ENCODE measurements at places on chromosomes 7 and 10.
A peak's percentile ranks its signal among the peaks of the same experiment; 100 is the strongest.

DNA sequence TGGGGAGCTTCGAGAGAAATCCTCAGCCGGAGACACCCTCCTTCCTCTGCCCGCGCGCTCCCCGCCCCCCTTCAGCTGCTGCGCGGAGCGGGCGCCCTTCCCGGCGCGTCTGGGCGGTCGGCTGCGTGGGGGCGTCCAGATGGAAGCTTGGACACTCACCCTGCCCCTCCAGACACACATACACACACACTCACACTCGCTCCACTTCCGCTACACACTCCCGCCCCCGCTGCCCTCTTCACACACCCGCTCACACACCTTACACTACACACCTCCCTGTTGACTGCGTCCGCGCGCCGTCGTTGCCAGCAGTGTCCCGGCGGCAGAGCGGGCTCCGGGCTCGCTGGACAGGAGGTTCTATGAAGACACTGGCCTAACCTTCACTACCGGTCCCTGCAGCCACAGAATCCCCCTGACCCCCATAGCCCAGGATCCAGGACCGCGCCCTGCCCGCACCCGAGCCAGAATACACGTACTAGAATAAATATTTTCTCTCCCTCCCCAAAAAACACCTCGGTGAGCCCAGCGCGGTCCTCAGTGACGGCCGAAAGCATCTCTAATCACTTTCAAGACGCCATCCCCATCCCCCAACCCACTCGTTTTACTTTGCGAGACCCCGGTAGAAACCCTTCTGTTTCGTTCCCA, 1.1 kb upstream of the EGR2 start:
- DNase-seq = no peak

DNA sequence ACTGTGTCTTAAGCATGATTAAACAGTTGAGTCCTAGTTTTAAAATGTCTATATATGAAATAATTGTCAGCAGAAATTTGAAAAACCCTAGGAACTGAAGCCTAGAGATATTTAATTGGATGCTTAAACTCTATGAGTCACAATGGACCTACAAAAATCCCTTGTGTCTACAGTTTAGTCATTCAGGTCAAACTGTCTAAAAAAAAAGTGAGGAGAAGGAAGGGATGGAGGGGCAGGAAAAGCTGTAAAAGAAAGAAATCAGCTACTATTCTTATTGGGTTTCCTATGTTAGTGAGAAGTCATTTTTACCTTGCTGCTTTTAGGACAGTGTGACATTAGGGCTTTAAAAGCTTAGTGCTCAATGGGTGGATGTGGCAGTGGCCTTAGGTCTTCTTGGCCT, 406.1 kb upstream of the FZD8 start:
- no peak for DNase-seq

DNA sequence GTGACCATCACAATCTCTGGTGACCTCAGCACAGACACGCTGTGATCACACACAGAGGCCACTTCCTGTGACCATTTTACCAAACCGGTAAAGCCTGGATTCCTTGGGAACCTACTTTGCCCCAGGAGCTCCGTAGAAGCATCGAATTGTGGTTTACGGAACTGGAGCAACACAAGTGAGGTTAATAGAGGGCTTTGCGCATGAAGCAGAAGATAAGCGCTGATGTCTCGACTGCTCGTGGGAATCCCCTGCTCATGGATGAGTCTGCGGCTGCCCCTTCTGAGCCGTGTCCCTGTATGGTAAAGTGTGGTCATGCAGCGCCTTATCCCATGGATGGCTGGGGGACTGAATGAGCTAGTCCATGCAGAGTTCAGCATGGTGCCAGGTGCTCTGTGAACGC, 53.6 kb downstream of the VIPR2 start:
- no peak for DNase-seq

DNA sequence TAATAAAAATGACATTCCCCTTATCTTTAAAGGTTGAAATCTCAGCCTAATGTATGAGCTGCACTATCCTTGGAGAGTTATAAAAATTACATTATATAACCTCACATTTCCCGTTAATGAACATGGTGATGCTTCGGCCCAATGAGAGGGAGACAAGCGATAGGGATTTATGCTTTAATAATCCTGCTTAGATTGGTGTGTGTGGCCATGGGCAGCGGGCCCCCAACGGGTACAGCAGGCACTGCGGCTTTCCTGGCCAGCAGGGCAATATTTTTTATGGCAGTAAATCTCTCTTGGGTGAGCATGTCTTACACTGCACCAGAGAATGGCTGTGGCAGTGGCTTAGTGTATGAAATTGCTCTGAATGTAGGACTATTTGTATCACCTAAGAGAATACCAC, 246.3 kb downstream of the GFRA1 start:
- DNase-seq = no peak

DNA sequence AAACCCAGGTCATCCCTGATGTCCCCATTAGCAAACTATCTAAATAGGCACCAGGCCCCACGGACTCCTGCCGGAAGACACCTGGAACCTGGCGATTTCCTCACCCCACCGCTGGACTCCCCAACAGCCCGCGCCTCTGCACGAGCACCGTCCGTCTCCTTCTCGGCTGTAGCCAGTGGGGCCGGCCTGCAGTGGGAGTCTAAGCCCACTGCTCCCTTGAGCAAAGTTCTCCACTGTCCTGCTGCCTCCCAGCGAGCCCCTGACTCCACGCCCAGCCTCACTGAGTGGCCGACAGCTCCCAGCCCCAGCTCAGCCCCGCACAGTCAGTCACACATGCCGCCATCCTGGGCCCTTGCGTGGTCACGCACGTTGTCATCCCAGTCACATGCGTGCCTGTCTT, 211.3 kb upstream of the PPP2R2D start:
- DNase-seq = no peak

DNA sequence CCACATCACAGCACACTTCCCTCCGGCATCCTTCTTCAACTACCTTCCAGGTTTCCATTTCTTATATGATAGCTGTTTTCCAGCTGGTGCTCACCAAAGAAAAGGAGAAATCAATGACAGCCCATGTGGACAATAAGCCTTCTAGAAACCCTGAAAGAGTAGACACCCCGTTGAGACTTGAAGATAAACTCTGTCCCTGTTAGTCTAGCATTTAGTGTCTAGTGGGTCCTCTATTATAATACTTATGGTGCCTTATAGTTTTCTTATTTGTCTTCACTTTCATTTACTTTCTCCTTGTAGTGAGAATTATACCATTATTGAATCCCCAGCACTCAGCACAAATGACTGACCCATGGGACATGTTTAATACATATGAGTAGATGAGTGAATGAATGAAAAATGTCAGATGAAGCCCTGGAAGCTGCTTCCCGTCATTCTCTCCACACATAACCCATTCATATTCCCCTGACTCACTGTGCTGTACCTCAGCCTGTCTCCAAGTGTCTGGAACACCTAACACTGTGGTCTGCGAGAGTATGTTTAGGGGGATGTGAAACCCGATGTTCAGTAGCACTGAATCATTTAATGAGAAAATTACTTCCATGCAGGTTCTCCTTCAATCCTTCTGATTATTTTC, 377.6 kb downstream of the GPR158 start:
- DNase-seq = no peak

GRCh38 chr10:64519831-64520230, 998.6 kb downstream of the REEP3 start:
- DNase-seq = no peak

GRCh38 chr7:86955895-86956503, 103.5 kb downstream of the ELAPOR2 start:
- no peak for DNase-seq

DNA sequence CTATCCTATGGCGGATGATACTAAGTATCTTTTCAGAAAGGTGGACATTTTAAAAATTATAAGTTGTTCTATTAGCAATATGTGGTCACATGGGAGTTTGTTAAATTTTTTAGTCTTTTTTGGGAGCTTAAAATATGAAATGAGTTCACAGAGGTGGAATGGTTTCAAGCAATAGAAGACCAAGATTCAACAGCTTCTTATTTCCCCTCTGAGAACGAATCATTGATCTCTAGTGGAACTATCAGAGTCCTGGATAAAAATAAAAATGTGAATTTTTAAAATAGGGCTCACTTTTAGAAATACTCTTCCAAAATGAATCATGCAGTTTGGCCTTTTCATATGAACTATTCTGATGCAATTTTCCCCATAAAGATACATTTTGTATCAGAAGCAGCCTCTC, 467.7 kb upstream of the KLF6 start:
- DNase-seq = no peak

DNA sequence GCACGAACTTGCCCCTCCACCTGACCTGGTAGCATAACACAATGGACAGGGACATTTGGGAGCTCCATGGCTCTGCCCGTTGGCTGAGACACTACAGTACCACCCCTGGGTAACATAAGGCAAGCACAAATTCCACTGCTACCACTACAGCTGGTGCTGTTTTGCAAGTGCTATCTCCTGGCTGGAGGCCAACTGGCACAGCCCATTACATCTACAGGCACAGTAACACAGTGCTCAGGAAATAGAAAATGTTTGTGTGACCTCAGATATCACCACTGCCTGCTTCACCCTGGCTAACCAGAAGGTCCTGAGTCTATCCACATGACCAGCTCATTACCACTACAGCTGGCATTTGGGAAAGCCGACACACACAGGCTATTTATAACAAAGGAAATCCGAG, 631.1 kb upstream of the MBL2 start:
- DNase-seq = no peak

- no peak for DNase-seq
Observed at GRCh38 chr7:2480070-2480408, 3.8 kb upstream of the GRIFIN start.

- DNase-seq = no peak
Observed at GRCh38 chr10:60336901-60337630, 52.6 kb downstream of the ANK3 start.

GRCh38 chr10:76769582-76769981, 868.0 kb downstream of the KCNMA1 start:
- no peak for DNase-seq

DNA sequence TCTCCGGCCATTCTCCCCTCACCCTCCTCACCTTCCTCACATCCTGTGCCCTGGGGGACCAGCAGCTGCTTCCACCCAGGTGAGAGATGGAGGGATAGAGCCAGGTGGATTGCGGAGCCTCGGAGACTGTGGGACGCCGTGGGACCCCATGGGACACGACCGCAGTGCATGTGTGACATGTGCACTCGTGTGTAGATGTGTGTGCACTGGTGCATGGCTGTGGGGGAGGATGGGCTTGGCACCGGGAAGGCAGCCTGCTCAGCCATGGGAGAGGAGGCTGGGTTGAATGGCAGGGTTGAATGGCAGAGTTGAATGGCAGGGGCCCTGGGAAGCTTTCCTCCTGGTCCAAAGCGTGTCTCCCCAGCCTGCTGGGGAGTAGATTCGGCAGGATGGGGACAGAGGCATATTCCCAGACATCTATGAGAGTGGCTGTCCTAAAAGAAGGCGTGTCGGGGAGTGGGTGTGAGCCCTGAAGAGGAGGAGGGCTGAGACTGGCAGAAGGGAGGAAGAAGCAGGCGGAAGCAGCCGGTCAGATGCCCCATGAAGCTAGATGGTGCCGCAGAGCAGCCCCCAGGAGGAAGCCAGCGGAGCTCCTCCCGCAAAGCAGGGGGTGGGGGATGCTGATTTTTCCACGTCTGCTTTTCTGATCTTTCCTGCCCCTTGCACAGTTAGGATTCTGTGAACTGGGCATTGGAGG, 815 bp downstream of the GIMAP8 start:
- peak; percentile 67 for DNase-seq

GRCh38 chr7:44268671-44269070, 56.7 kb downstream of the CAMK2B start:
- no peak for DNase-seq

- DNase-seq = no peak
Observed at GRCh38 chr10:20232079-20232705, 416.0 kb downstream of the PLXDC2 start.

- no peak for DNase-seq
Observed at GRCh38 chr10:44164251-44164956, 220.5 kb downstream of the CXCL12 start.

- no peak for DNase-seq
Observed at GRCh38 chr10:23435378-23435777, 3.5 kb upstream of the OTUD1 start.

GRCh38 chr7:47080816-47081215, 501.1 kb downstream of the TNS3 start:
- no peak for DNase-seq

DNA sequence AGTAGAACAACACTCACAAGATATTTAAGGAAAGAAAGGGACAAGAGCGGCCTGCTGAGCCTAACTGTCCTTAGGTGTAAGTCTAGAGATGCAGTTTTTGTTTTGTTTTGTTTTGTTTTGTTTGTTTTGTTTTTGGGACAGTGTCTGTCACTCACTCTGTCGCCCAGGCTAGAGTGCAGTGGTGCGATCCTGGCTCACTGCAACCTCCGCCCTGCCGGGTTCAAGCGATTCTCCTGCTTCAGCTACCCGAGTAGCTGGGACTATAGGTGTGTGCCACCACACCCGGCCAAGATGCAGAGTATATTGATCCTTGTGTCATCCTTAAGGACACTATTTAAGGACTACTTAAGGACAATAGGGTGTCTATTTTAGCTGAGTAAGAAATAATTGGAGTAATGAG, 84.1 kb upstream of the PARD3 start:
- DNase-seq = no peak

DNA sequence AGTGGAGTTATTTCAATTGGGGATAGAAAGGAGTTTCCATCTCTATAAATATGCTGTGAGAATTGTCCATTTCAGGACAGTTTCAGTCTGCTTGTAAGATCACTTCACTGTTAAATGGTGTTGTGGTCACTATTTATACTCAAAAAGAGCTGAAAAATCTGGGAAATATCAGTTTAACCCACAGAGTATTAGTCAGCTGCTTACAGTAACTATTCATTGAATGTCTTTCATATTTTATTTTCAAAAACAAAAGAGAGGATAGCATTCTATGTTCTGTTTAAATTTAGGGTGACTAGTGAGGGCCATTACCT, 85.4 kb upstream of the PLXDC2 start:
- no peak for DNase-seq

- DNase-seq = no peak
Observed at GRCh38 chr7:14395860-14396259, 406.4 kb upstream of the ETV1 start.

DNA sequence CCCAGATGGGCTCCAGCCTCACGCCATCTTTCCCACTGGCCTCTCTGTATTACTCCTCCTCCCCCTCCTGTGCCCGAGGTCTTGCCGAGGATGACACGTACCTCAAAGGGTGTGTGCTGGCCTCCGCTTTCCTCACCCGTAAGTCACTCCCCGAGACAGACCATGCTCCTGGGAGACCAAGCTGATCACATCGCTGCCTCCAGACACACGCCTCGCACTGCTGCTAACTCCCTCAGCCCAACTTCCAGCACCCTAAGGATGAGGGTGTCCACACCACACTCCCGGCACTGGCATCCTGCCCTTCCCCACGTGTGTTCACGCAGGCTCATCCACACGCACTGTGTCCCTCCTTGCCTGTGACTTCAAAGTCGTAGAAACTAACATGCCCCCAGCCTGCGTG, 24.0 kb downstream of the MAD1L1 start:
- no peak for DNase-seq

GRCh38 chr7:79977481-79977880, 157.2 kb upstream of the GNAI1 start:
- DNase-seq = no peak

GRCh38 chr10:105146436-105146835, 505.3 kb downstream of the SORCS3 start:
- no peak for DNase-seq

All from stimulated activated CD4-positive, alpha-beta T cell treated with anti-CD3 and anti-CD28 coated beads, Interleukin-12 subunit alpha, Interleukin-12 subunit beta, amount 100 ng/mL, for 24 hours (primary cell).